ENCODE measurements at places on chromosomes 6 and 20.

DNA sequence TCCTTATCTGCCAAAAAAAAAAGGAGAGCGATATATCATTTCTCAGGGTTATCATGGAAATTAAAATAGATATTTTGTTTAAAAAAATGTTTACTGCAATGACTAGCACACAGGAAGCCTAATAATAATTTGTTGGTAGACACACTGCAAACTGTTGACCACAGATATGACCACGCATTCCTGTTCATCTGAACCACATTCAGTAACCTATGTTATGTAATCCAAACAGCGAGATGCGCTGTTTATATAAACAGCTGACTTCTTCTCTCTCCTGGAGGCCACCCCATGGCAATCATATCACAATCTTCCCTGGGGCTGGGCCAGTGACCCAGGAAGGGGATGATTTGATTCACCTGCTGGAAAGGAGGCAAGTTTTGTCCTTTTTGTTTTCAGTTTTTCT lies 129.3 kb upstream of the UST start:
- no peak for DNase-seq

GRCh38 chr6:112443179-112444065 lies 96.3 kb downstream of the RFPL4B start:
- no peak for DNase-seq

DNA sequence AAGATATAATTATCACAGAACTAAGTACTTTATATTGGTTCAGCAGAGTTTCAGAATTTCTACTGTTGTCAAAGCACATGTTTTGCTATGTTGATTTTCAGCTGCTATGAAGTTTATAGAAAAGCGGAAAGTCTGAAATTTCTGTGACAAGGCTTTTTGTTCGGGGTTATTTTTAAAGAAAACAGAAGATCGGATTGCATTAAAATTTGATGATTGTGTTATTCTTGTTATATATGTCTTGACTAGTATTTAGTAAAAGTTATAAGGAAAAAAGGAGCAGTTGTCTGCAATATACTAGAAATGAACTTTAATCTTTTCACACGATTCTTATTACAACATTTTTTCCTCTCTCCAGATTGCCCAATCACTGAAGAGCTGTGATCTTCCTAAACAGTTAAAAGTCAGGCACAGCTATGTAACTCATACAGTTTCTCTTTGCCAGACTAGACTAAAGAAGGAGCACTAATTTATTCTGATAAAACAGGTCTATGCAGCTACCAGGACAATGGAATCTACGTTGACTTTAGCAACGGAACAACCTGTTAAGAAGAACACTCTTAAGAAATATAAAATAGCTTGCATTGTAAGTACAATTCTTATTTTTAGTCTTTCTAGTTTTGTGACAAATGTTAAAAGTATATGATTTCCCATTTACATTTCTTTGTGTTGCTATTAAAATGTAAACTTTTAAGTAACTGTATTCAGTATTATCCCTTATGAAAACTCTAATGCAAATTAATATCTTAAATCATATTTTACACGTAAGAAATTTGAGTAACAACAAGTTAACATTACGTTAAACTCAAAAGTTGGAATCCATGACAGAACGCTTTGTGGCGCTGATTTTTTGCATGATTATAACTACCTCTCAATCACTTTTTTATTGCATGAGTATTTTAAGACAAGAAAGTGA lies at the start of gene ENPP3:
ENPP3 (plus strand) TSS at position 423 of the 913 bp plus-strand sequence; CDS start at position 506, 83 bp downstream.
- no peak for DNase-seq

DNA sequence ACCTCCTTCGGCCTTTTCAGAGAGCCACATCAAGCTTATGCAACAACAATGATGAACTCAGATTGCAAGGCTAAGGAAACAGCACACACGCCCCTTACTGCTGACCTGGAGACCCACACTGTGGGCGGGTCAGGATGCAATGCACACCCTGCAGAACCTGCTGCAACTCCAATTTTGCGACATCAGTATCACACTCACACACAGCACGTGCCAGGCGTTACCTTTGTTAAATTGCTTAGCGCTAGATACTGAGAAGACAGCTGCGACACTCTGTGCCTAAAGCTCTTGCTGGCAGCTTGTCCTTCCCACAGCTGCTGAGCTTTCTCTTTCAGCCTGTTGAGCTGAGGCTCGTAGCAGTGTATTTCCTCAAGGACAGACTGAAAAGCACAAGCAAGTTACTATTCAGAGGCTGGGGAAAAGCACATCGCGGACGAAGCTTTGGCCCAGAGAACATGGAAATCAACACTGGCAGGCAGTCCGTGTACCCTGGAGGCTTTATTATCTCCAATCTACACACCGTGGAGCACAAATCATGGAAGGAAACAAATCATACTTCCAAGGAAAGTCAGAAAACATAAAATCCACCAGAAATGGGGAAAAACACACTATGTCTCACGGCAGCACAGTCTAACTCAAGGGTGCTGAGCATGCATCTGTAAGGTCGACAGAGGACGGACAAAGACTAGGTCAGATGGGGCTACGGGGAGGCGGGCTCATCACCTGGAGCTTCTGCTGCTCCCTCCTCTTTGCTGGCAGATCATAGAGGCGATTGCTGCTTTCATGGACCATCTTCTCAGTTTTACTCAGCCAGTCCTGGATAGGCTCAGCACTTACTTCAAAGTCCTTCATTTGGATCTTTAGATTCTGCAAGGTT lies 268.2 kb downstream of the SYNE1 start:
- DNase-seq = no peak

- DNase-seq = no peak
Measured at GRCh38 chr6:139027620-139028182, 844 bp upstream of the ABRACL start.

GRCh38 chr20:60750909-60751308 lies 501.2 kb upstream of the CDH4 start:
- no peak for DNase-seq

DNA sequence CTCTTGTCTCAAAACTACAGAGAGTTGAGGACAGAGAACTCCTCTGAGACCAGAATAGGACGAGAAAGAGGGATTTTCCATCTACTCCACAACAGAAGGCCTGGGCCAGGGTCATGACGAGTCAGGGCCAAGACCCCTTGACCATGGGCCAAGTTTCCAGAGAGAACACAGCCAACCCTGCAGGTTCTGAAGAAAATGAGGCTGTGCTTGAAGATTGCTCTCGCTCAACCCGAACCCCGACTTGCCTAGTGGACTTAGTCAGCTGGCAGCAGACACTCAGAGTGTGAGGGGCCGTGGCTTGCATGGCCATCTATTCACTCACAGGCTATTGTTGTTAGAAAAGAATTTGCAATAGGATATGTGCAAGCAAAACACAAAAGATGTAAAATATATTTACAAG lies 54.5 kb downstream of the TMEM242 start:
- no peak for DNase-seq

DNA sequence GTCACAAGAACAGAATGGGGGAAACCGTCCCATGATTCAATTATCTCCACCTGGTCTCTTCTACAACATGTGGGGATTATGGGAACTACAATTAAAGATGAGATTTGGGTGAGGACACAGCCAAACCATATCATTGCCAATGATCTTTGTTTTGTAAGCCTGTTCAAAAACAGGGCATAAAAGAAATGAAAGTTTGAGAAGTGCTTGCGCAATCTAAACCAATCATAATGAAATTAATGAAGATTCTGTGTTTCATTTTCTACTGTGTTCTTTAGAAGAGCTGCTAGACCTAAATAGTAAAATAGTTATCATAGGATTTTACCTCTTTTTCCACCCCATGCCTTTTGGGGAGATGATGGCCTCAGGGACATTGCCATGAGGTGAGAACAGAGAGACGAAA lies 761.3 kb downstream of the HDGFL1 start:
- no peak for DNase-seq

GRCh38 chr6:90044182-90044832 lies 150.0 kb downstream of the GJA10 start:
- no peak for DNase-seq

DNA sequence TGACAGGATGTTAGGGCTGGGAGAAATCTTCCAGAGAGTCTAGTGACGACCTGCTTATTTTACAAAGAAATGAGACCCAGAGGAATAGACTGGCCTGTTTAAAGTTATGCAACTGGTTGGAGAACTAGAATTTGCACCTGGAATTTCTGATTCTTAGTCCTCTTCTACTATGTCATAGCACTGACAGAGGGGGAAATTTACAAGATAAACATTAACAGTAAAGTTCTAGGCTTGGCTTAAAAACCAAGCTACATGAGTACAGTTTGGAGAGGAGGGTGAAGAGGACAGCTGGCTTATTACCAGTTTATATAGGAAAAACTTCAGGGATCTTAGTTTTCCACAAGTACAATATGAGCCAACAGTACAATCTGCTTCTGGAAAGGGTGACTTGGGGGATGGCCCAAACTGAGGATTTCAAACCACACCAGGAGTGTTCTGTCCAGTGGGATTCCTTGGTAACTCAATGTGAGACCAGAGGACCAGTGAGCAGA lies 269.6 kb downstream of the CD109 start:
- no peak for DNase-seq

- DNase-seq = peak; percentile 13
Measured at GRCh38 chr20:37095108-37095598, 644 bp downstream of the RBL1 start.

GRCh38 chr6:115838763-115839401 lies 221.8 kb downstream of the FRK start:
- DNase-seq = no peak

- no peak for DNase-seq
Measured at GRCh38 chr6:116596815-116597214, 19.5 kb upstream of the RSPH4A start.

GRCh38 chr20:17479063-17479657 lies 52.0 kb downstream of the BFSP1 start:
- DNase-seq = no peak

- DNase-seq = peak; percentile 43
Measured at GRCh38 chr6:166313255-166314070, 5.3 kb upstream of the PRR18 start.

DNA sequence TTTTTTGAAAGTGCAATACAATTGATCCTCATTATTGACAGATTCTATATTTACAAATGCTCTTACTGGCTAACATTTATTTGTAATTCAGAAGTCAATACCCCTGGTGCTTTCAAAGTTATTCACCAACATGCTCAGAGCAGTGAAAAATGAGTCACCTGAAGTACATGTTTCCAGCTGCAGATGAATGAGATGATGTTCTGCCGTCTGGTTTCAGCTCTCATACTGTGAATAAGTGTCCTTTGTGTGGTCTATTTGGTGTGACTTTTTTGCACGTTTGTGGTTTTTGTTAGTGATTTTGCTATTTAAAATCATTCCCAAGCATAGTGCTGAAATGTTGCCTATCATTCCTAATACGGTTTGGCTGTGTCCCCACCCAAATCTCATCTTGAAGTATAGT lies 22.3 kb upstream of the EYA4 start:
- DNase-seq = no peak

DNA sequence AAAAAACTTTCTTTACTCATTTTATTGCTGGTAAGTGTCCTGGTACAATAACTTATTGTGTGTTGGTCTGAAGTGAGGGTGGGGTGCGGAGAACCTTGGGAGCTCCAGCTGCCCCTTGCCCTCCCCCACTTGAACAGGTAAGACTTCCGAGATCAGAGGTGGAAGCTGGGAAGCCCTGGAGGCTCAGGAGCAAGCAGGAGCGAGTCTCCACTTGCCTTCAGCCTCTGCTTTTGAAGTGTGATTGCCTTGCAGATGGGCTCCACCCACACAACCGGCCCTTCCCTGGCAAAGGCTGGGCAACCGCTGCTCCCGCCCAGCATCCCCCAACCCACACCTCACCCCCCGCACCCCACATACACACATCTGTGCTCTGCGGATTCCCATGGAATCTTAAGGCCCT lies 179.6 kb downstream of the TFAP2C start:
- no peak for DNase-seq

GRCh38 chr20:47782920-47783552 lies 2.2 kb downstream of the SULF2 start:
- DNase-seq = no peak
